ENCODE measurements at places on chromosomes 1 and 21.
A peak's percentile ranks its signal among the peaks of the same experiment; 100 is the strongest.

DNA sequence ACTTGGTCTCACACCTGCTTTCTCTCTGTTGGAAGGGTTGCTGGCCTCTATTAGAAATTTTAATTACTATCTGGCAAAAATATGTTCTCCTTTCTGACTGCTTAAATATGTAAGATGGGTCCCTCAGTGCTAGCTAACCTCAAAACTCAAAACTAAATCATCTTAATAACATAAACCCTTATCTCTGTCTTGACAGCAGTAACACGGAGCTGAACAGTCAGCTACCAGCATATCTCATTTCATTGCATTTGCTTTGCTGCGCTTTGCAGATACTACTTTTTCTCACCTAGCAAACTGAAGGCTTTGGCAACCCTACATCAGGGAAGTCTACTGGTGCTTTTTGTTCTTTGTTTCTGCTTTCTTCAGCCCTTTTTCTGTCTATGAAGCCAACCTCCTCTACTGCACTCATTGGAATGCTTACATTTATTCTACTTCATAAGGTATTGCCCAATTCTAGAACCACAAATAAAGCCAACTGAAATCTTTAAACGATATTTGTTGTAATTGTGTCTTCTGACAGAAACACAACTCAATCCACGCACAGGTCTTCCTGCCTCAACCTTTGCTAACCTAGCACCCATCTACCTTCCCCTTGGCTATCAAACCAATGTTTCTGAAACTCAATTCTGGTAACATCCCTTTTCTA, 95.6 kb downstream of the RERE start:
- DNase-seq, result no peak

- no peak for DNase-seq
These were observed 103.4 kb downstream of the WDR4 start for GRCh38 chr21:42775891-42776290.

GRCh38 chr21:45350206-45350854, 54.6 kb upstream of the COL18A1 start:
- no peak for DNase-seq

- DNase-seq, result no peak
These were observed 57.6 kb downstream of the ABCA4 start for GRCh38 chr1:94063379-94063778.

DNA sequence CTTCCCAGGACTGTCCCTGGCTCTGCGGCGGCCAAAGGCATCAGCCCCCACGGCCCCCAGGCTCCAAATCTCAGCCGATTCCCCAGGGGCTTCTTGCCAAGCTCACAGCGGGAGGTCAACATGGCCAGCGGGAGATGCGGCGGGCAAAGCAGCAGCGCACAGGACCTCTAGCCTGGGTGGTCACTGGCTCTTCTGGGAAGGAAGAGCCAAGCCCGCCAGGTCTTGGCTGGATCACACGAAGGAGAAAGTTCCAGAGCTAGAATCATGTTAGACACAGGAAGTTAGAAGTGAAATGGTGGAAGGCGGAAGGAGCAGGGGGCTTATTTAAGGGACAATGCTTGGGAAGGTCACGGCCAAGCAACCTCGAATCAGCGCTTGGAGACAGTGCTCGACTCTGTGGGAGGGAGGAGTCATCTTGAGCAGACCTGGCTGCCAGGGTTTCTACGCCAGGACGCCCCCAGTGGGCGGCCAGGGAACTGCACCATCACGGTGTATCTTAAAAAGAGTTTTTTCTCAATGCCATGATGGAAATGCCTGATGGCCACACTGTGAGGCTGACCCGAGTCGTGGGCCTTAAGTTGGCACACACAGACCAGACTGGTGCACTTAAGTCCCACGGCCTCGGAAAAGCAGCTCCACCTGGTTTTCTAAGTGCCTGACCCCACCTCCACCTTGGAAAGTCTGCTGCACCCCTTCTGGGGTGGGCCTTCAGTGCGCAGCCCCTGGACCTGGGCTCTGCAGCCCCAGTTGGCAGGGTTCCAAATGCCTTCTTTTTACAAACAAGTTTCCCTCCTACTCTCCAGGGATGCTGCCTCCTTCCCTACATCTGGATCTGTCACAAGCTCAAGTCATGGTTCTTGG, 29.3 kb downstream of the SLC66A1 start:
- DNase-seq, result peak; percentile 81

DNA sequence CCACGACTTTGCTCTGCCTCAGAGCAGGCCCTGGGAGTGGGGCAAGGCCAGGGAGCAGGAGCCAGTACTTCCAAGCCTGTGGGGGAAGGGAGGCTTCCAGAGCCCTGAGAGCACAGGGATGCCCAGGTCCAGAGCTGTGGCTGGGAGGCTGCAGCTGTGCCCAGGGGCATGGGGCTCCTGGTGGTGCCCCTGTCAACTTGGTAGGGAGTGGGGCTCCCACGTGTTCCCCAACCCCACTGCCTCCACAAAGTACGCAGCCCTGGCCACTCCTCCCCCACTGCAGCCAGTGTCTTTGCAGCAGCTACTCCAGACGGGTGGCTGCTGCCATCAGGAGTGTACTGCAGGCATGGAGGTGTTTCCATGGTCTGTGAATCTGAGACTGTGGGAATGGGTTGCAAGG, 294.1 kb upstream of the SNX7 start:
- no peak for DNase-seq

DNA sequence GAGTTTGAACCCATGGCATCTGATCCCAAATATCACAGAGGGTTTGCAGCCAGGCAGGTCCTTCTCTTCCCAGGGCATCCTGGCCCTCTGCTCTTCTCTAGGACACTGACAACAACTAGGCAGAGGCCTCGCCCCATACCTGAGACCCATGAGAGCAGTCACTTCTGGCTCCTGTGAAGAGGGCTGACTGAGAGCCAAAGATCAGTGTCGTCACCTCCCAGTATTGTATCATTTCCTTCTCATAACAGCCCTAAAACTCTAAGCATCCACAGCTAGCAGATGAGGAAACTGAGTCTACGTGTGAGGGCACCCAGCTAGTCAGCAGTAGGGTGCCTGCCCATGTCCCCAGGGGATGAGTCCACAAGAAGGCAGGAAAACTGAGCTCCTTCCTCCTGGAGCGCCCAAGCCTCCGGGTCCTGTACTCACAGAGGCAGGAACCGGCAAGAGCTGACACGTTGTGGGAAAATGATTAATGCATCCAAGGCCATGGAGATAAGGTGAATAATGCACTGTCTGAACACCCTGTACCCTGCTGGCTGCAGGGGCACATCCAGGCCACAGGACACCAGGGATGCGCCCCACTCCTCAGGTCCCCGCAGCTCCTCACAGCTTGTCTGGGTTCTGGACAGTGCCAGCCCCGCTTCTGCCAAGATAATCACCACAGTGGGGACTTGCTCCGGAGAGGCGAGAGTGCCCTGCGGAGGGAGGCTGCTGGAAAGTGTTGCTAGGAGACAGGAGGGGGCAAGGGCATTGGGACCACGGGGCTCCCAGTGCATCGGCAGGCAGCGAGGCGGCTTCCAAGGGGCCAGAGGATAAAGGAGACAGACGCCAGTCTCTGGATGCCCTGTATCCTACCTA, 340.0 kb downstream of the NPHP4 start:
- DNase-seq, result no peak

DNA sequence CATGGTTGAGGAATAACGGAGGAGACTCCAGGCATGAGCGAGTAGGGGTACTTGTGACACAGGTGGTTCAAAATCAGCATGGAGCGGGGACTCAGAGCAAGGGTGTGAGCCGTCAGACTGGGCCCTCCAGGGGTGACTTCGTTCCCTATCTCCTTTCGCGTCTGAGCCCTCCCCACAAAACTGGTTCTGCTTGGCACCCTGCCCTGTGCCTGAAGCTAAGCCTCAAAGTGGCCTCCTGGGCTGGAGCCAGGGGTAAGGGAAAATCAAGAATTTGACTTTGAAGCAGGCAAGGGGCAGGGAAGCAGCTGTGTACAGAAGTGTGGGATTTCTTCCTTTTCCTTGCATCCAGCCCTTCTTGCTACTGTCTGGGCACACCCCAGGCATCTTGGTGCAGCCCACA, 331.5 kb upstream of the AJAP1 start:
- DNase-seq, result no peak

DNA sequence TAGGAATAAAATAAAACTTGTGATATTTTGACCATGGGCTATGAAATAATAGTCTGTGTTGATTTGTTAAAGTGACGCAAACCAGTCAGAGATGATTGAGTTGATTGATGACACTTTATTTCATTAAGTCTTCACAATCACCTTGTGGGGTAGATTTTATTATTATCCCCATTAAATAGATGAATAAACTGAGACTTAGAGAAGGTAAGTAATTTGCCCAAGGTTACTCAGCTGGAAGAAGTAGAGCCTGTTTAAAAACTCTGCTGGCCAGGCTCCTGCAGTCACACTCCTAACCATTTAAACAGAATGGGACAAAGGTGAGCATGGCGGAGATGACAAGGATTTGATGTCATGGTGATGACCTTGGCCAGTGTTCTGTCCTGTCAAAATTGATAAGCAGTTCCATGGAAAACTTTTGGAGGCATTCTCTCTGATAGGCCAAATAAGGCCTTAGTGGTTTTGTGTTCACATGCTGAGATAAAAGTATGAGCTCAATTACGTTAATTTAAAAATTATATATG, 22.7 kb upstream of the MCOLN3 start:
- DNase-seq, result no peak

DNA sequence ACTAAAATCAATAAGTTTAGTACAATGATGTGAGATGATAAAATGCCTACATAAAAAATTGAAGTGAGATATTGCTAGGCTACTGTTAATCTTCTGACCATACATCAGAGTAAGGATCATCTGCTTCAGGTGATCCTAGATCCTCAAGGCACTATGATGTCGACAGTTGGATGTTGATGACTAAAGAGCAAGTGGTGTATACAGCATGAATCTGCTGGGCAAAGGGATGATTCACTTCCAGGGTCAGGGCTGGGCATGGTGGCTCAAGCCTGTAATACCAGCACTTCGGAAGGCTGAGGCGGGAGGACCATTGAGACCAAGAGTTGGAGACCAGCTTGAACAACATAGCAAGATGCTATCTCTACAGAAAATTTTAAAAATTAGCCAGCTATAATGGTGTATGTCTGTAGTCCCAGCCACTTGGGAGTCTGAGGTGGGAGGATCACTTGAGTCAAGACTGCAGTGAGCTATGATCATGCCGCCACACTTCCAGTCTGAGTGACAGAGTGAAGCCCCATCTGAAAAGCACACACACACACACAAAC, 24.6 kb downstream of the NUF2 start:
- no peak for DNase-seq

DNA sequence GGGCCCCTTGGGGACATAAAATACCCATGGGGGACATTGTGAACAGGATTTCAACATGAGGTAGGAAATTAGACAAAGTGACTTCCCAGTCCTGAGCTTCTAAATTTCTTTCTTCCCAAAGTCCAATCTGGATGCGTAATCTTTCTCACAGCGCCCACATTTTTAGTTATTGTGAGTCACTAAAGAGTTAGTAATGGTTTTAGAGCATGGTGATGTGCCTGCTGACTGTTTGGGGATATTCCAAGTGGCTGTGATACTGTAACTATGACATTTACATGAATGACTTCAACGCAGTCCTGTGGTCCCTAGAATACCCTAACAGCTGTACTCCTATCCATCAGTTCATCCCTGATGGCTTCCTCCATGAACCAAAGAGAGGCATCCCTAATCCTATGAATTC, 224.0 kb upstream of the COA6 start:
- no peak for DNase-seq

DNA sequence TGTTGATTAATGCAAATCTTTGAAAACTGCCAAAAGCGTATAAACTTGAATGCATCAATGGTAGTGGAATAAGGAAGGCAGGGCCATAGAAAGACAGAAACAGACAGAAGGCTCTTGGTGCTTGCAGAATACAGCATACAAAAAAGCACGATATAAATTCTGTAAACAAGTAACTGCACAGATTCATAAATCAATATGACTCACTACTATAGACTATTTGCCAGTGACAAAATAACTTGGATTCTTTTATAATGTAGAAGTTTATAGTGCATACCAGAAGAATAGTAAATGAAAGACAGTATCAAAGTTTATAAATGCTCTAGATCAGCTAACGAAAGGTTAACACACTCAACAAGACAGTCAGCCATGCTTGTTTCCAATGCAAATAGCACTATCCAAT, 349.6 kb downstream of the PTBP2 start:
- no peak for DNase-seq

DNA sequence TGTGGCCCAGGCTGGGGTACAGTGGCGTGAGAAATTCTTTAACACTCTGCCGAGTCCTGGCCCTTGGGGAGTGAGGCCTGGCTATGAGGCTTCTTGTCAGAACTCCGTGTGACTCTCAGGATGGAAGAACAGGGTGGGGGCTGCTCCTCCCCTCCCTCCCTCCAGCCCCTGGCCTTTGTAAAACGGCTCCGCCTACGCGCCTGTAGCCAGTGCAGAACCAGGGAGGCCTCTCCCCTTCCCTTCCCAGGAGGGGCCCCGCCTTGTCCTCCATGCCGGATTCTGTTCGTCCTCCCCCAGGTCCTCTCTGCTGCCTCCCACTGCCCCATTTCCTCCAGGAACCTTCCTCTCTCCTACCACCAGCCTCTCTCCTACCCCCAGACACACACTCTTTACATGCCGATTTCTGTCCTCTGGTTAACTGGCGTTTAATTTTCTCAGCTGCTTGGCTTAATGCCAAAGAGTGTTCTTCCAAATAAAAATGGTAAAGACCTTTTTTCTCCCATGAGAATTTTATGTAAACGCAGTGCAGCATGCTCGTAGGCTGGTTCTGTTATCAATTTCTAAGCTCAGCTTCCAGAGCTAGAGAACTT, 21.0 kb downstream of the PDE9A start:
- no peak for DNase-seq

- no peak for DNase-seq
These were observed 78.0 kb downstream of the RGS13 start for GRCh38 chr1:192713921-192714320.

DNA sequence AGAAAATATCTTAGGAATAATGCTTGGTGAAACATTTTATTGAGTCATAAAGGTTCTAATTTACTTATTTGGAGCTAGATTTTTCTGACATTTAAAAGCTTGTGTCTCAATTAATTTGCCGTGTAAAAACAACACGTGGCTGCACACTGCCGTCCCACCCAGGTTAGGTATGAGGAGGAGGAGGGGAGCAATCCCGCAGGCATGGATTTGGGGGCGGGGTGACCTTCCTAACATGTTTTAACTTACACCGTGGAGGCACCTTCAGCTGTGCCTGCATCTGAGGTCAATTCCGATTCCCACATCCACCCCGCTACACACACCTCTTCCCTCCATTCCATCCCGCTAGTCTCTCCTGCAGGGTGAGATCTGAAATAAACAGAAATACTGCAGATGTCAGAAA, 28.5 kb upstream of the UMODL1 start:
- no peak for DNase-seq

DNA sequence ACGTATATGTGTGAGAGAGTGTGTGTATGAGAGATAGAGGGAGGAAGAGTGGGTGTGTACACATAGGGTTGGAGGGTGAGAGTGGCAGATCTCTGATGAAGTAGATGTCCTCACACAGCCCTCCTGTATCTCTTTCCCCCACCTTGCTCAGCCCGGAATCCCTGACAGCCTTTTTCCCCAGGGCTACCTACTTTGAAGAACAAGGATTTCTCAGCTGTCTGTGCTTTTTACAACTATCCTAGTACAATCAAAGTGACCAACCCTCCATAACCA, 29.1 kb upstream of the CADM3 start:
- no peak for DNase-seq

- no peak for DNase-seq
These were observed 2.2 kb downstream of the FBXO28 start for GRCh38 chr1:224116131-224116530.

All from type B pancreatic cell (in vitro differentiated cells).